Left ventricle myocardium inferior (tissue), 1 donor: ENCODE measurements at places on chromosomes 5 and 9. TPM values are rescaled to one million over a fixed set of nuclear protein-coding genes. Genes with fewer than 3 reads are reported as not detected.

GRCh38 chr9:77977210-77977611 lies 54.4 kb downstream of the GNAQ start:
- peak; percentile 62 for DNase-seq

DNA sequence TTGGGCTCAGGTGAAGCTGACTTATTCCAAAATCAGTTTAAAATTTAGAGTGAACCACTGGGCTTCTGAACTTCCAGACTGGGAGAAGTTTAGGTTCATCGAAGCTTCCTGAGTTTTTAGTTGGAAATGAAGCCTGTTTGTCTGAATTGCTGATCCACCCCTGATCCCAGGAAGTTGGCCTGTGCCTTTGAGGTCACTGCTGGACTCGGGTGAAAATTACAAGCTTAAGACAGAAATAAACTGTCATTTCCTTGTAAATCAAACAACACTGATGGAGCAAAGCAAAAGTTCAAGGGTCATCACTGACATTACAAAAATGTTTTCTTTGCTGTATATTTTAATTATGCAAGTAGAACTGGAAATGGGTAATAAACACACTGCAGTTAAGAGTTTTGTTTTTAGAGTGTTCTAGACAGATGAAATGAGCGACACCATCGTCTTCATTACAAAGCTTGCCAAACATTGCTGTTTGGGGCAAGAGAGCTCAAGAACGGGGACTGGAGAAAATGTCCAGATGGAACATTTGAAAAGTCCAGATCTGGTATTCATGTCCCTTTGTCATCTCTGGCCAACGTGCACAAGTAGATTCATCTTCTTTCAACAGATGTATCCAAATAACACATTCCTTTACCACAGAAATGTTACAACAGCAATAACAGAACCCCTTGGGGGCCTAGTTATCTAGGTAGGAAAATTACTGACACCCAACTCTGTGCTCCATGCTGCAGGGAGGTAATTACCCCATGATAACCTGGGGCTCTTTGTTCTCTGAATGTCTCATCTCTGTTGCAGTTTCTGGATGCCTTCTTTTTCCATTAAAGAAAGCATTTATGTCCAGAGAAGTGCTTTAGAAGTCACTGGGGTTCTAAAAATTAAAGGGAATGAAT lies 142.4 kb upstream of the ERCC6L2 start:
- no peak for DNase-seq

DNA sequence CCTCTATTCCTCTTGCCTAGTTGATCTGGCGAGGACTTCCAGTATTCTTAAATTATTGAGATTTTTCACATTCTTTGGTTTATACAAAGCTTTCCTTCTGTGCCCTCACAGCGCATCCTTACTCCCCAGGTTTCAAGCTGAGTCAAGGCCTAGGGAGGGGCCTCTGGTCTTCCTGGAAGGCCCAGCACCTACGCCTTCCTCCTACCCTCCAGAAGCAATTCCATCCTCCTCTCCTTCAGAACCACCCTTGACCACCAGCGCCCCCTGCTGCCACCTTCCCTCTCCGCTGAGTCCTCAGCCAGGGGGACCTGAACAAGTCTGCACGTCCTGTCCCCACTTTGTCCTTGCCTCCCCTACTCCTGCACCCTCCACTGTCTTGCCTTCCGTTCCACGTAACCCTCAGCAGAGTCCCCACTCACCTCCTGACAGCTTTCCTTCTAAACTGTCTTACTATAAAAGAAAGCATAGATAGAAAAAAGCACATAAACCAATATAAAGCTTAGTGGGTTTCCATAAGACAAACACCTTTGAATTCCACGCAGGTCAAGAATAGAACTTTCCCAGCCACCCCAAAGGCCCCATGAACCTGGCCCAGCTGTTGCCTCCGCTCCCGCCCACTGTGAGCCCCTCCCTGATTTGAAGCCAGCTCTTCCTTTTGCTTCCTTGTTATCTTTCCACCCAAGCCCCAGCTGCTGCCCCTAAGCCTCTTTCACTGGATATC lies 63.0 kb upstream of the CTSL start:
- peak; percentile 77 for DNase-seq

DNA sequence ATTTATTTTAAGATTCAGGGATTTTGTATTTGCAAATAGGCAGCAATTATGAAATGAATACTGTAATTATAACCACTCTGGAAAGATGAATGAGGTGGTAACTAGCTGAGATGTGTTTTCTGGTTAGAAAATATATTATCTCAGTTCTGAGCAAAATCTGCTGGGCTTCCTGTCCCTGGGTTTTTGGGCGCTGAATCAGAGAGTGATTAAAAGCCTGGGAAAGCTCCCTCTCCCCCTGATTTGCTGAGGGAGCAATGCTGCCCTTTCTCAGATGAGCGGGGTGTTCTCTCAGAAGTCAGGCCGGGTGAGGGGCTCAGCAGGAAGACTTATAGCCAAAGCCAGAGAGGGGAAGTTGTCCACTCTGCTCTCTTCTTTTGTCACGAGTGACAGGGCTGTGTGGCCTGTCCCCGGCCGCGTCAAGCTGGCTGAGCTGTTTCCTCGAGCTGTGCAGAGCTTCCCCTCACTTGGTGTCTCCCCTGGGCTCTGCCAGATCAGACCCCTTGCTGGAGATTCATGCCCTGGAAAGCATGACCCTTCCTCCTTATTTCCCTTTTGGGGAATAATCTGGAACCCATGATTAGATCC lies 39.8 kb upstream of the PITX1 start:
- DNase-seq, result no peak

DNA sequence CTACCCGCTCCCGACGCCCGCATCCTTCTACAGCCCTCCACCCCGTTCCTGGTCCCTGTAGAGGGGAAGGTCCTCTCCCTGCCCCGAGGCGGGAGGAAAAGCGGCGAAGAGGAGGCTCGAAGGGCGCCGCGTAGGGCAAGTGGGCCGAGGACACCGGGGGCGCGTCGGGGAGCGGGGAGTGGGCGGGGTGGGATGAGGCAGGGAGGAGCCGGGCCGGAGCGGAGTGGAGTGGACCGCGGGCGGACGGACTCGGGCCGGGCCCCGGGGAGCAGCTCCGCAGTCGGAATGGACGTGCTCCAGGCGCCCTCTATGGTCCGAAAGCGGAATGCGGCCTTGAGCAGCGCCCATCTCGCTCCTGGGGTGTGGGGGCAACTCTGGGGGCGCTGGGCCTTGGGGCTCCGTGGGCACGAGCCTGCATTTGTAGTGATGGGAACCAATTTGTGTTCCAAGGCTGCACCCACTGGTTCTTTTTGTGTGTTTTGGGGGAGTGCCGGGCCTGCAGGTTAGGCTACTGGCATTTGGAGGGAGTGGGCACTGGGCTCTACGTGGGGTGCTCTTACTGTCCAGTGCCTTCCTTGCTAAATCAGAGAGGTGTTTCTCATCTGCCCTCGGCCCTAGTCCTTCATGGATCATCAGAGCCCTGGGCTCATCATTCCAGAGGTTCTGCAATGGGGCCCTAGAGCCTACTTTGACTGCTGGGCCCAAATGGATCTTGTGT lies 7.3 kb downstream of the IRX1 start:
- DNase-seq, result peak; percentile 45

- DNase-seq, result peak; percentile 47
Observed at GRCh38 chr5:132427281-132428146, 58.0 kb downstream of the SLC22A5 start.

DNA sequence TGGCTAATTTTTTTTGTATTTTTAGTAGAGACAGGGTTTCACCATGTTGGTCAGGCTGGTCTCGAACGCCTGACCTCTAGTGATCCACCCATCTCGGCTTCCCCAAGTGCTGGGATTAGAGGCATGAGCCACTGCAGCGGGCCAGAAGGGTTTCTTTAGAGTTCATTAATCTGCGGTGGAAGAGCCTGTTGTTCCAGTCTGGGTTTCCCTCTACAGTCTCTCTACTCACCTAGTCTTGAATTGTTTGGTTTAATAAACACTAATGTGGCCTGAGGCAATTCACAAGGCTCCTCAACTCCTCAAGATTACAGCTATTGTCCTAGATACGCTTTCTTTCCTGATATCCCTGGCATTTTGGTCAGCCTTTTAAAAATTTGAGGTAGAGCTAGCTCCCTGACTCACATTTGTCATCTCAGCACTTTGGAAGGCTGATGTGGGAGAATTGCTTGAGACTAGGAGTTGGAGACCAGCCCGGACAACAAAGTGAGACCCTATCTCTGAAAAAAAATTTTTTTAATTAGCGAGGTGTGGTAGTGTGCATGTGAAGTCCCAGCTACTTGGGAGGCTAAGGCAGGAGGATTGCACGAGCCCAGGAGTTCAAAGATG lies 4.6 kb upstream of the SAR1B start:
- no peak for DNase-seq

DNA sequence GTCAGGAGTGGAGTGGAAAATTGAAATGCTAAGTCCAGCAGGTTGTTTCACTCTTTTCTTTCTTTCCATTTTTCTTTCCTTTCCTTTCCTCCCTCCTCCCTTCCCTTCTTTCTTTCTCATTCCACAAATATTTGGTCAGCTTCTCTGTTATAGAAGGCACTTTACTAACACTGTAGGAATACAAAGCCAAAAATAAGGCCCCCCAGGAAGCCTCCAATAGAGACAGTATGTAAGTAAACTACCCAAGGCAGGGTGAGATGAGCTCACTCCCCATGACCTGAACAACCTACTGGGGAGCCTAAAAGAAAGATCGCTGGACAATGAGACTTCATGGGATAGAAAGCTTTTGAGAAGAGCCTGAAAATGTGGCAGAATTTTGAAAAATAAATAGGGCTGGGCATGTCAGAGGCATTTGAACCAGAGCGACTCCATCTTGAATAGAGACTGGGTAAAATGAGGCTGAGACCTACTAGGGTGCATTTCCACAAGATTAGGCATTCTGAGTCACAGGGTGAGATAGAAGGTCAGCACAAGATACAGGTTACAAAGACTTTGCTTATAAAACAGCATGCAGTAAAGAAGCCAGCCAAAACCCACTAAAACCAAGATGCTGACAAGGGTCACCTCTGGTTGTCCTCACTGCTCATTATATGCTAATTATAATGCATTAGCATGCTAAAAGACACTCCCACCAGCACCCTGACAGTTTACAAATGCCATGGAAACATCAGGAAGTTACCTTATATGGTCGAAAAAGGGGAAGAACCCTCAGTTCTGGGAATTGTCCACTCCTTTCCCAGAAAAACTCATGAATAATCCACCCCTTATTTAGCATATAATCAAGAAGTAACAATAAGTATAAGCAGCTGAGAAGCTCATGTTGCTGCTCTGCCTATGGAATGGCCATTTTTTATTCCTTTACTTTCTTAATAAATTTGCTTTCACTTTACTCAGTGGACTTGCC lies 158.9 kb upstream of the EGFLAM start:
- DNase-seq, result no peak

DNA sequence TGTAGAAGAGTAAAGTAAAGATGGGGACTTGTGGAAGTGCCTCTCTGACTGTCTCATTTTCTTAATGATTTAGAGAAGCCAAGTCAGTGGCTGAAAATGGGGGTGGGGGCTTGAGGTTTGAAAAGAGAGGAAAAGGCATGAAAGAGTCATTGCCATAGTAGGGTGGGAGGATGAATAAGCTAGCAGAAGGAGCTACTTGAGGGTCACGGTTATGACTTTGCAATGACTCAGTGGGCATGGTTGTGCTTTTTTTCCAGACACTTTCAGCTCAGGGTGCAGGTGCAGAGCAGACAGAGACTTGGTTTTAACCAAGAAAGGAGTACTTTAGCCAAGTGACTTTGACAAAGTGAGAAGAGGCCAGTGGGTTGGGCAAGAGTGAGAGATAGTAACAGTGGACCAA lies 117.8 kb downstream of the PTTG1 start:
- no peak for DNase-seq

- no peak for DNase-seq
Observed at GRCh38 chr9:80648336-80648735, 1041.0 kb downstream of the TLE1 start.

- DNase-seq, result no peak
Observed at GRCh38 chr5:158701007-158701391, 398.7 kb downstream of the EBF1 start.

DNA sequence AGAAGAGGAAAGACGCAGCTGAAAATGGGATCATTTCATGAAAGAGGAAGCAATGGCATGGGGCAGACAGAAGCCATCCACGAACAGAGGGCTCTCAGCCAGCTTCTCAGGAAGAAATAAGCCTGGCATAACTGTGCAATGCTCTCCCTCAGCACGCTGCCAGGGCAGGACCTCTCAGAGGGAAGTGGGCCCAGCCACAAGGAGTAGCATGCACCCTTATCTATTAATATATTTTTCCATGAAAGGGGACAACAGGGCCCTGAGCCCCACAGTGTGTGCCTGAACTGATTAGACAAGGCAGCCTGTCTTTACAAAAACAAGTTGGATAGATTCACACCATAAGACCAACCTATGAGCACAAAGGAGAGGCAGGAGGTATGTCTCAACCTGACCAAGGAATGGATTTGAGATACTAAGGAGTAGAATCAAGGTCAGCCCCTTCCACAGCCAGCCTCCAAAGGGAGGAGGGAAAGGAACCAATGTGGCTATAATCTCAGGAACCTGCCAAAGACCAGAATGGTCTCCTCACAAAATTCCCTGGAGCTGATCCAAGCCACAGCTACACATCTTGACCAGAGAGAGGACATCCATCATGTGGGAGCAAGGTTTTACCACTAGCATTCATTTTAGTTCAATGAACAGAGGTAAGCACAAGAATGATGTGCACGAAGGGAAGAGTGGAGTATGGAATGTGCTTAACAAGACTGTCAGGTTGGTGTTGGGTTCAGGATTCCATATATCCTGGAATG lies 154.8 kb downstream of the SIL1 start:
- DNase-seq, result no peak

DNA sequence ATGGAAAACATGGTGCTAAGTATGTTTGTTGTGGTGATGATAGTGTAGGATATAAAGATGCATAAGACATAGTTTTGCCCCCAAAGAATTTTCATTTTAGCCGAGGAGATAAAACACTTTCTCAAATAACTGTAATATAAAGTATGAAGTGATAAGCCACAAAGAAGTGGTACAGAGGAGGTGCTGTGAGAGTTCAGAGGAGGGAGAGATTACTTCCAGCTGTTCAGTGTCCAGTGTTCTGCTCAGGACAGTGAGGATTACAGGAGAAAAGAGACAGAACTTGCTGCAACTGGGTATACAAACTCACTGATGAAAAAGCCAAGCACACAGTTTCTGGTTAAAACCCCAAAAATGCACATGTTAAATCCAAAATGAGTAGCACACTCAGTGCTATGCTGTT lies 309.3 kb downstream of the KIAA0825 start:
- DNase-seq, result no peak

- DNase-seq, result no peak
Observed at GRCh38 chr5:124253203-124253810, 493.1 kb downstream of the ZNF608 start.

GRCh38 chr5:151798674-151799073 lies 26.9 kb downstream of the G3BP1 start:
- no peak for DNase-seq

- no peak for DNase-seq
Observed at GRCh38 chr9:113409481-113409880, 994 bp downstream of the POLE3 start.

The C8G gene
- total RNA-seq, result 3.6 TPM

The ROPN1L gene
- total RNA-seq, result 0.38 TPM

The SH3GL2 gene
- total RNA-seq, result 7.3 TPM

The TAS2R1 gene
- not detected for total RNA-seq

The RALGPS1 gene
- 18.9 TPM for total RNA-seq

The GABRA1 gene
- not detected for total RNA-seq

The F2RL2 gene
- 0.22 TPM for total RNA-seq

The ZNF454 gene
- total RNA-seq, result 2.6 TPM

The SLU7 gene
- total RNA-seq, result 56.2 TPM
